ENCODE measurements at places on chromosomes 6 and 20.

DNA sequence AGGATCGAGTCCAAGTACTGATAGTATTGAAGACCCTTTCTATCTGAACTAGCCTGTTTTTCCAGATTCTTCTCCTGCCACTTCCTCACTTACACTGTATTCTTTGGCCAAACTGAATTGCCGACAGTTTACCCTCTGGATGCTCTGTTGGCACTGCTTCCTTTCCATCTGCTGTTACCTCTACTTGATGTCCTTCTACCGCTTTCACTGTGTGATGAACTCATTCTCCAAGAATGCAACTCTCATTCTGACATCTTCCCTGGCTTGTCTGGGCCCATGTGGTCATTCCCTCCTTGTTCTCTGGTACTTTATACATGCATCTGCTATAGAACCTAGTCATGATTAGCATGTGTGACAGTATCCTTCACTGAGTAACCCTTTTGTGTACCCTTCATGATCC lies 16.3 kb downstream of the RPRD1B start:
- no peak for DNase-seq

- no peak for DNase-seq
These were observed 47.3 kb downstream of the STAU1 start for GRCh38 chr20:49140834-49141233.

- no peak for DNase-seq
These were observed 419.1 kb downstream of the CDC5L start for GRCh38 chr6:44806656-44807055.

DNA sequence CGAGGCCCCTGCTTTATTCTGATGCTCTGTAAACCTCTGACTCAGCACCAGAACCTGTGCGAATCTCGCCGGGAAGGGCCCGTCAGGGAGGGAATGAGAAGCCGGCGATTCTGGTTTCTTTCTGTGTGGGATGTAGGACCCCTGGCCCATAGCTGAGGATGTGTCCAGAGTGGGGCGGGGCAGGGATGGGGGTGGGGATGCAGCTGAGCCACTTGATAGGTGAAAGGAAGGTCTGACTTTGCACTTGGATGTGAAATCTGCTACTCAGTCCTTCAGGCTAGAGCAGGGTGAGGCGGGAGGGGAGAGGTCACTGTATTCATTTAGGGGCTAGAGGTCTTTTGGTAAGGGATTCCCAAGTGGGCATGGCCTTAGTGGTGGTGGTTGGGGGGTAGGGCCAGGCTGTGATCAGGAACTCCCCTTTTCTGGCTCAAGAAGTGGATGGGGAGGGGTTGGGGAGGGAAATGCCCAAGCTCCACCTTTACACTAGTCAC lies 2.3 kb downstream of the TOX2 start:
- no peak for DNase-seq

DNA sequence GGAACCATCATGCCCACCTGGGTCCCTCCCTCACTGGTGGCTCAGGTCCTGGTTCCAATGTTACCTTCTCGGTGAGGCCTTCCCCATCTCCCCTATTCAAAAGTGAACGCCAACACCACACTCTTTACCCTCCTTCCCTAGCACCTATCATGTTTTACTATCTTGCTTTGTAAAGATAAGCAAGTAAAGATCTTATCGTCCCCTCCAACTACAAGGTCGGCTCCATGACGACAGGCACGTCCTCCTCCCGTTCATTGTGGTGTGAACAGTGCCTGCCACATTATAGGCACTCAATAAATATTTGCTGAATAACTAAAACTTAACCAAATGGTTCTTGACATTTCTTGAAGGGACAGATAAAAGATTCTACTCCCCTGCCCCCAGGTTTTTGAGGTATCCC lies 147.1 kb downstream of the PREX1 start:
- no peak for DNase-seq

GRCh38 chr20:20971810-20972209 lies 134.3 kb downstream of the LINC00237 start:
- DNase-seq: peak; percentile 10

- DNase-seq: no peak
These were observed 50.7 kb upstream of the TFB1M start for GRCh38 chr6:155364844-155365437.

GRCh38 chr6:116326181-116326671 lies 44.5 kb upstream of the DSE start:
- no peak for DNase-seq

GRCh38 chr6:89310929-89311328 lies 4.2 kb downstream of the GABRR2 start:
- DNase-seq: no peak

GRCh38 chr6:2900221-2900807 lies 2.8 kb downstream of the SERPINB9 start:
- DNase-seq: no peak

- DNase-seq: no peak
These were observed at the start of gene HTR1B for GRCh38 chr6:77463308-77463860. TSS of gene HTR1B (minus strand) at chr6:77463491. CDS start at chr6:77463403, 88 bp downstream.

- no peak for DNase-seq
These were observed 17.1 kb upstream of the GJA1 start for GRCh38 chr6:121418346-121418745.

DNA sequence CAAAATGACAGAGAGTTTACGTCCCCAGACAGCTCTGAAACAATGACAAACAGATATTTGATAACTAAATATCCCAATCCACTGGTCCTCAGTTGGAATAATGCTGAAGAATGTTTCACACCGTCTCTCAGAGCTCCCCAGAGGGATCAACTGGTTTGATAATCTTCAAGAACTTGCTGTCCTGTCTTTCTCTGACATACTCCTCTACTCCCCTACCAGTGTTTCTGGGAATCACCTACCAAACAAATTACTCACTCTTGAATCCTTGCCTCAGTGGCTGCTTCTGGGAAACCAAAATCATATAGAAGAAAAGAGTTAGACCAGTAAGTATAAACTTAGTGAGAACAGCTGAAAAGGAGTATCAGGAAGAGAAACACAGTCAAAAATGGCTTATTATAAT lies 469.7 kb upstream of the JAG1 start:
- DNase-seq: no peak

DNA sequence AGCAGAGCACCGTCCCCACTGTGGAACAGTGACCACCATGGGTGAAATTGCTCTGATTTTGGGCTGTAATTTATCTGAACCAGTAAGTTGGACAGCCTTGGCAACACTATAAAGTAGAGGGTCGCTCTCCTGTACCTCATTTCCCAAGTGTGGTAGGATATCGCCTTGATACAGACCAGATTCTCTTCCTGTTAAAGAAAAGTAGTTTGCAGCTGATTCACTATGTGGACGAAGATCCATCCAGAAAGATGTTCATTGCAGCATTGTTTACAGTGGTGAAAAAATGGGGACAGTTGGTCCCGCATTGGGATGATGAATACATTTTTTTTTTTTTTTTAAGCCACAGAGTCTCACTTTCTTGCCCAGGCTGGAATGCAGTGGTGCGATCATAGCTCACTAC lies 74.3 kb downstream of the SLX4IP start:
- DNase-seq: no peak

GRCh38 chr6:63263444-63263843 lies 52.2 kb downstream of the FKBP1C start:
- no peak for DNase-seq

GRCh38 chr6:147142684-147143245 lies 61.5 kb upstream of the STXBP5 start:
- no peak for DNase-seq

DNA sequence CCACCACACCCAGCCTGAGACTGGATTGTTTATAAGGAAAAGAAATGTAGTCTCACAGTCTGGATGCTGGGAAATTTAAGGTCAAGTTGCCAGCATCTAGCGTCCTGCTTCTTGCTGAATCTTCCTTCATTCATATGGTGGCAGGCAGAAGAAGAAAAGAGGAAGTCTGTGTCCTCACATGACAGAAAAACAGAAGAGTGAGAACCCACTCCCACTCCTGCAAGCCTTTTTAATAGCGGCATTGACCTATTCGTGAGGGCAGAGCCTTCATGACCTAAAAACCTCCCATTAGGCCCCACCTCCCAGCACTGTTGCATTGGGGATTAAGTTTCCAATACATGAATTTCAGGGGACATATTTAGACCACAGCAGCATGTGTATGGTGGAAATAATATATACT lies 160.8 kb upstream of the BMP2 start:
- no peak for DNase-seq

- DNase-seq: peak; percentile 94
These were observed 107.3 kb downstream of the SYCP2 start for GRCh38 chr20:59825944-59826759.

DNA sequence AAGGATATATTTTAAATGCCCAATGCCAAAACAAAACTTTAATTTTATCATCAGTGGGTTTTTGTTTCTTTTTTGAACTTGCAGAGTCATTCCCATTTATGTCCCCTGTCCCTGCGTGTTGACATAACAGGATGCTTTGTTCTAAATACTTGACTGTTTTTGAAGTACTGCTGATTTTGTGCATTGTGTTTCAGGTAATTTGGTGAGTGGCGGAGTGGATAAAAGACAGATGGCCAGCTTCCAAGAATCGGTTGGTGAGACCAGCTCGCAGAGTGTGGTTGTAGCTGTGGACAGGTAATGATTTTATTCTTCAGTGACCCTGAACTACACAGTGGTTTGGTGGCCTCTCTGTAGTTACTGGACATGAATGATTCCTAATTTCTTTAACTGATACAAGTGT lies 50.5 kb upstream of the CSE1L start:
- DNase-seq: peak; percentile 90

DNA sequence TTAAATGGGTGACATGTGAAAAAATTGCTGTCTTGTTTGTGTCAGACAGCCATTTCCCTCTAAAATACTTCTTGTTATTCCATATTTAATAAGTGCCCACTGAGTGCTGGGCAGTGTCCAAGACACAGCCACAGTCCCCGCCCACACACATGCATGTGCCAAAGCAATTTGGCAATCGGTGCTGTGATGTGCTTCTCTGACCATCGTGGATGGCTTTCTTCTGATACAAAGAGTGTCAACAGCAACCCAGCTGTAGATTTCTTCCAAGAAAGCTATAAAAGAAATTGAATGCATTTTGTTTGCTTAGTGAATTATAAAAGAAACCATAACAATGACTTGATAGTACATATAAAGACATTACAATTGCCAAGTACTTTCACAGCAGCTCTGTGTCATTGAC lies 140.5 kb upstream of the ATXN1 start:
- DNase-seq: no peak

DNA sequence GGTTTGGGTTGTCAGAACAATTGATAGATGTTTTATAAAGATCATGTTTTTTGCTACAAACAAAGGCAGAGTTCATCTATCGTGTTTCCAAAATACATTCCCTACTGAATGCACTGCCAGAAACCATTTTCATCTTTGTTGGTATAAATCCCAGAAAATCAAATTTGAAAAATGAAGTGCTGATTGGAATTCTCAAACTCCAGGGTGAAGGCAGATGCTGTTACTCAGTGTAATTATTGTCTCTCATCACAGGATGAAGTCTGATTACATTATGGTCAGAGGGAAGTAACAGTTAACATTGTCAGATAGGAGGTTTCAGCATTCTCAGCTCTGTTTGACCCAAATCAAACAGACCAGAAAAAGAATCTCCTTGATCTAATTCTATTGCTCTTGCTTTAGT lies 198.4 kb upstream of the KCNK16 start:
- no peak for DNase-seq

- DNase-seq: no peak
These were observed 108.0 kb downstream of the ADGRB3 start for GRCh38 chr6:68743099-68743498.

GRCh38 chr20:44754554-44754953 lies 8.9 kb downstream of the KCNK15 start:
- DNase-seq: no peak

DNA sequence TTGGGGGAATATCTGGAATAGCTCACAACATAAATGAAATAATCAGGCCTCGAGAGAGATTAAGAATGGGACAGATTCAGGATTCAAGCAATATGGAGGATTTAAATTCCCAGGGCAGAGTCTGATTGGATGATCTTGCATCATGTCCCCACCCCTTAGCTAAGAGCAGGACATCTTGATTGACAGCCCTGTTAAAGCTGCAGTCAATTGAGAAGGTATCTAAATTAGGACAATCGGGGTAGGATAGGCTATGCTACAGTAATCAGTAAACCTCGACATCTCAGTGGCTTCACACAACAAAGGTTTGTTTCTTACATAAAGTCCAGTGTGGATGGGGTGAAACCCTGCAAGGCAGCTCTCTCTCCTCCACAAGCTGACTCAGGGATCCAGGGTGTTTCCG lies 109.5 kb downstream of the EYA2 start:
- no peak for DNase-seq

- peak; percentile 21 for DNase-seq
These were observed 76.5 kb downstream of the ZNF217 start for GRCh38 chr20:53517146-53517545.

DNA sequence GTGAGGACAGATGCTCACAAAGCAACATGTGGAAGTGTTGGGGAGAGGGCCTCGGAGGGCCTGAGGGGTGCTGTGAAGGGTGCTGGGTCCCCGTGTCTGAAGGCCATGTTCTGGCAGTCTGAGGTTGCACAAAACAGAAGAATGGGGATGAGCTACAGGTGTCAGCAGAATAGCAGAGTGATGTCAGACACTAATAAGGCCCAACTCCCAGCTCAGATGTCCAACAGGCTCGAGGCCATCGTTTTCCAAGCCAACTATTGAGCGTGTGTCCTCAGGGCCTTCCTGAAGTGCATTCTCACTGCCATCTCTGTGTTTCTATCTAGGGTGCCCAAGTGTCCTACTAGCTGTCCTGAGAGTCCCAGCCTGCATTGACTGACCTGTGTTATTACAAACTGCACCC lies 7.9 kb downstream of the BFSP1 start:
- DNase-seq: no peak

All from NCI-H774 (cell line).